Effector CD4-positive, alpha-beta T cell (primary cell): ENCODE measurements at places on chromosomes 7 and 10.

- DNase-seq, result no peak
Observed at GRCh38 chr10:34112171-34112782, 702.8 kb downstream of the PARD3 start.

GRCh38 chr10:23197416-23197861 lies 5.3 kb downstream of the PTF1A start:
- no peak for DNase-seq

DNA sequence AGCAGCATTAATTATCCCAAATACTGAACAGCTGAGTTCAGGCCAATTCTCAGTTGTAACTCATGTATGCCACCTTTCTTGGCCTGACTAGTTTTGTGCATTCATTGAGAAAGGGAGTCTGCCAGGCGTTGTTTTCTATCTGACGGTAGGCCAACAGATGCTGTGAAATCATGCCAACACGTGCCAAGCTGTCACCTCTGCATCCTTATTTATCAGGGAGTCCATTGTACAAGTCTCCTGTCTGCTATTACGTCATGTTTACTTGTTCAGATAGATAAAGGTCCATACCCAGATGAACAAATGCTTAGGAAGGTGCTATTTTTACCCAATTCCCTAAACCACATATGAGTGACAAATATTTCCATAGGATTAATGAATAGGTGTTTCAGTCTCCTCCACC lies 127.2 kb upstream of the CDK6 start:
- no peak for DNase-seq

- DNase-seq, result no peak
Observed at GRCh38 chr10:5961405-5962100, 15.8 kb downstream of the IL15RA start.

DNA sequence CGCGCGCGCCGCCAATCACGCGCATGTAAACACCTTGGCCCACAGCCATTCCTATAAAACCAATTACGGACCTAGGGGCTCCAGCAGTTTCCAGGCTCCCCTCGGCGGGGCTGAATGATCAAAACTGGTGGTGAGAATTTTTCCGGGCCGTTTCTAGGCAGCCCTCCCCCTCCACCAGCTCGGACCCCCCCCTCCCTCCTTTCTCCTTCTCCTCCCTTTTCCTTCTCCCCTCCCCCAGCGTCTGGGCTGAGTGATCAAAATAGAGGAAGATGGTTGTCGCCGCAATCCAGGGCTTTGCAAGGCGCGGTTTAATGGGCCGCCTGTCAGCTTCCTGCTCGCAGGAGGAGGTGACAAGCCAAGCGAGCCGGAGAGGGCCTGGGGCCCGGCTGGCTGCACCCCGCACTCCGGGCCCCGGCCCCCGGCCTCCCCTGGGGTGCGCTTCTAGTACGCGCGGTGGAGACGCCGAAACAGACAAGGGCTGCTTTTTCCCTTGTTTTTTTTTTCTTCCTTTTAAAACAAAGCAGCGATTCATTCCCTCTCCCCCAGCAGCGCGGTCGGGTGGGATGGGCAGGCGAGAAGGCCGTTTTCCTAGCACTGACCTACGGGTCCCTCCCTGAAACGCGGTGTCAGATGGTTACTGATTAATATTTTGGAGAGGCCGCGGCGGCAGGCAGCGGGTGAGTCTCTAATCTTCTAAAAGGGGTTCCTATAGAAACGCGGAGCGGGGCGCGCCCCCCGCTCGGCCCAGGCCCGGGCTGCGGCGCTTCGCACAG lies 528 bp upstream of the TNRC18 start:
- no peak for DNase-seq

- no peak for DNase-seq
Observed at GRCh38 chr7:18610331-18610948, 114.9 kb downstream of the HDAC9 start.

- no peak for DNase-seq
Observed at GRCh38 chr10:48536916-48537890, 67.7 kb downstream of the ARHGAP22 start.

DNA sequence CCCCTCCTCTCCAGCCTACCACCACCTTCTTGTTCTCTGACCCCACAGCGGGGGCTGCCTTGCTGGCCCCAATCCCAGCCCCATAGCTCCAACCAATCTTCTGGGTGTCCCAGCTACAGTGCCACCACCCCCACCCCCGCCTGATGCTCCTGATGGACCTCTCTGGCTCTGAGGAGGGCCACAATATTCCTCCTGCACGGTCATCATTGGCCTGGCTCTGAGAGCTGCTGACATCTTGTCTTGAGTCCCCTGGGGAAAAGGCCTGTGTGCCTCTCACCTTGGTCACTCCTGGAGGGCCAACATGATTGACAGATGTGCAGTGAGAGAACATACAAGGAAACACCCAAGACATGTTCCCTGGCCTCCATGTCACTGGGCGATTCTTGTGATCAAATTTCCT lies 7.6 kb downstream of the GDF2 start:
- DNase-seq, result no peak

GRCh38 chr7:42338231-42338915 lies 101.4 kb upstream of the GLI3 start:
- no peak for DNase-seq

DNA sequence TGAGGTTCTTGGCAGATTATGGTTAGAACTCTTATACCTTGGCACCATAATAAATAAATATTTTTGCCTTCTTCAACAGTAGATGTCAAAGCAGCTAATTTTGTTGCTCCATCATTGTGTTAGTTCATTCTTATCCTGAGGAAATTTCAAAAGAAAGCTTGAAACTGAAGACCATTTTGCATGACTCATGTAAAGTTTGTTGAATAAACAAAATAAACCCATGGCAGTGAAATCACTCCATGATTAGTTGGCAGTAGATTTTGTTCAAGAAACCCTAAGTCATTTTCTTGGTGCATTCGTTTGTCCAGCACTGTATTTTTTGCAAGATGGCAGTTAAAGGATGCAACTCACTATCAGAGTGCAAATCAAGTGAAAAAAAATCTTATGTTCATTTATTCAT lies 91.6 kb downstream of the HECW1 start:
- DNase-seq, result no peak

DNA sequence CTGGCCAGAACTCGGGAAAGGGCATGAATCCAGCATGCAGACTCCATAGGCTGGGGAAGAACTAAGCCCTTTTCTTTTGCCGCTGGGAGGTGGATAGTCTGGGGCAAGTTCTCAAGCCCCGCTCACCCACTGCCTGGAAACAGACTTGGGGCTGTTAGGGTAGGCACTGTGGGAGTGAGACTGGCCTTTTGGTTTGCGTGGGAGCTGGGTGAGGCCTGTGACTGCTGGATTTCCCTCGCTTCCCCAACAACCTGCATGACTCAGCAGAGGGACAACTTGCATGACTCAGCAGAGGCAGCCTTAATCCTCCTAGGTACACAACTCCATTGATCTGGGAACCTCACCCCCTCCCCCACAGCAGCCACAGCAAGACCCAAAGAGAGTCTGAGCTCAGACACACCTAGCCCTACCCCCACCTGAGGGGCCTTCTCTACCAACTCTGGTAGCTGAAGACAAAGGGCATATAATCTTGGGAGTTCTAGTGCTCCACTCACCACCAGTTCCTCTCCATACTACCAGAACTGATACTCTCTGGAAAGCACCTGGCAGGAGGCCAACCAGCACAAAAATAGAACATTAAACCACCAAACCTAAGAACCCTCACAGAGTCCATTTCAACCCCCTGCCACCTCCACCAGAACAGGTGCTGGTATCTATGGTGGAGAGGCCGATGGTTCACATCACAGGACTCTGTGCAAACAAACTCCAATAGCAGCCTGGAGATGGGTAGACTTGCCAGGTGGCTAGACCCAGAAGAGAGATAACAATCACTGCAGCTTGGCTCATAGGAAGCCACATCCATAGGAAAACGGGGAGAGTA lies 81.4 kb upstream of the LAMB4 start:
- no peak for DNase-seq

- no peak for DNase-seq
Observed at GRCh38 chr10:121270906-121271305, 327.3 kb downstream of the FGFR2 start.

DNA sequence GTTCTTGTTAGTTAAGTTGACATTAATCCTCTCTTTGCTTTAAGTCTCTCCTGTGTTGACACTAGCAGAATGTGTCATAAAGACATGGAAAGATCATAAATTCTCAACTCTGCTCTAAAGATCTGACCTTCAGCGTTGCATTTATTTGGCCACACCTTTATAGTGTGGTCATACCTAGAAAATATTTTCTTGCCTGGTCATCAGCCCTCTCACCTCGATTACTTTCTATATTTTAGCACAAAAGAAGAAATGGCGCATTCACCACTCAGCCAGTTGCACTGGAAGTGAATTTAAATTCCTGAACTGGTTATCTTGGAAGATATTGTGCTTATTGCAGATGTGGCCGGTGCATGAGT lies 96.7 kb upstream of the PDCD4 start:
- no peak for DNase-seq
